Activated naive CD8-positive, alpha-beta T cell treated with anti-CD3 and anti-CD28 coated beads, Interleukin-2, amount 10 ng/mL, durations not matched to agents 7 days and 5 days (primary cell): ENCODE measurements at places on chromosomes 1 and 21. TPM values are rescaled to one million over a fixed set of nuclear protein-coding genes. Genes with fewer than 3 reads are reported as not detected.
A peak's percentile ranks its signal among the peaks of the same experiment; 100 is the strongest.

DNA sequence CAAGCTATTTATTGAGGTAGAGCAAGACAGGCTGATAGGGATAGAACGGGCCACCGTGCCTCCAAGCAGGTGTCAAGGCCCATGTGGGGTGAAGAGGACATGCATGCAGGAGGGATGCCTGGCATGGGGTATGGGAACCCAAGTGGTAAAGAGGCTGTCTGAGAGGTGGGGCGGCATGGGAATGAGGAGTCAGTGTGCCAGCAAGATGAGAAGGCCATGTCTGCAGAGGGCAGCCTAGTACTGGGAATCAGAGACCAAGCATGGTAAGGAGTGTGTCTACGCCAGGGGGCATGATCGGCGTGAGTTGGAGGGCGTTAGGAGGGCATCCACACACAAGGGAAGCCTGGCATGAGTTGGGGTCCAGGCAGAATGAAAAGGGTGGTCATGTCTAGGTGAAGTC lies 303.7 kb upstream of the PLD5 start:
- H3K27ac ChIP-seq = no peak overlapping the region
- no peak overlapping the region for H3K4me3 ChIP-seq
- DNase-seq = no peak
- no peaks in the 10 kb centered on the region for H3K27me3 ChIP-seq
- H3K4me1 ChIP-seq = no peaks in the 10 kb centered on the region

DNA sequence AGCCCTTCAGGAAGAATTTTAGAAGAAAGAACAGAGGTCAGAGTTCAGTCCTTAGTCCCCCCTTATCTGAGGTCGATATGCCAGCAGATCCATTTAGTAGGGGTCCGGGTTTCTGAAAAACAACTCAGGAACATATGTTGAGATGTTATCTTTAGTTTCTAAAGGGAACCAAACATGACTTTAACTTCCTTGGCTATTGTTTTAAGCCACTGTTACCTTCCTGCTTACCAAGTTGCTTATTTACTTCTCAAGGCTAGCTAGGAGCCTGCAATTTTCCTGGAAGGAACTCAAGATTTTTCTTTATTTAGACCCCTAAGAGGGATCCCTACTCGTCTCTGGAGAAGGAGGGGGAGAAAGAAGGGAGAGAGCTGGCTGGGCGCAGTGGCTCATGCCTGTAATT lies 54.3 kb downstream of the KCNC4 start:
- H3K27me3 ChIP-seq = peaks cover 8% of the 10 kb centered on the region
- no peaks in the 10 kb centered on the region for H3K36me3 ChIP-seq
- peaks cover 3% of the 10 kb centered on the region for H3K4me1 ChIP-seq
- H3K27ac ChIP-seq = no peak overlapping the region
- no peak overlapping the region for H3K4me3 ChIP-seq

GRCh38 chr1:204548265-204548664 lies 32.1 kb downstream of the MDM4 start:
- no peaks in the 10 kb centered on the region for H3K27me3 ChIP-seq
- no peak for DNase-seq
- H3K4me3 ChIP-seq = no peak overlapping the region
- H3K27ac ChIP-seq = no peak overlapping the region

DNA sequence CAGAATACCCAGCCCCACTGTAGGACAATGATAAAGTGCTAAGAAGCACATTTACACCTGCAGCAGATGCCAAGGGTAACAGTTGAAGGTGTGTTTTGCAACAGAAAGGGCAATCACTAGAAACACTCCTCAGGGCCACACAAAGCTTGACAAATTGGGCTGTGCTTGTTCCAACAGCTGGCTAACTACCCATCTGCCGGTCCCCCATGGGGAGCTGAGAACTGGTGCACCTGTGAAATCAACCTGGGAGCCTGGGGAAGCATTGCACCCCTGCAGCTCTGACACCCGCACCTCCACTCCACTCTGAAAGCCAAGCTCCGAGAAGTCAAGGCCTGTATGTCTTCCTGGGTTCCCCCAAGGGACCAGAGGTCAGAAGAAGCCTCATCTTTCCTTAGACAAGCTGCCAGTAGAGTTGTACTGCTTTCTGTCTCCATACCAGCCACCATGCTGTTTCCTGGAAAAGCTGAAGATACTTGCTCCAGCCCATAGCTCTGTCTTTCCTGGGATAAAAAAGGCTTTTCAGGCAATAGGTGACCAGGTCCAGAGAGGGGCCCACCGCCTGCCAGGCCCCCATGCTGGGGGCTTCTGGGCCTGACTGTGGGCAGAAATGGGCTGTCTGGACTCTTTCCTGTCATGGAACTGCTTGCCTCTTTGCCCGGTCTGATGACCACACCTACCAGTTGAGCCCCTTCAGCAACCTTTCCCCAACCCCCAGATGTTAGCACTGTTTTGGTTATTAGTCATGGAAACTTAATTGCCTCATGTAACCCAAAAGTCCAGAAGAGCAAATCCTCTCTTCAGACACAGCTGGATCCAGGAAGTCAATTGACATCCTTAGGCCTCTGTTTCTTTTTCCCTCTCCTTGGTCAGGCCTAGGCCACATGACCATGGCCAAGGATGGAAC lies 93.6 kb downstream of the KIF14 start:
- H3K27me3 ChIP-seq = peaks cover 3% of the 10 kb centered on the region
- H3K27ac ChIP-seq = no peak overlapping the region
- H3K4me3 ChIP-seq = no peak overlapping the region
- DNase-seq = no peak

GRCh38 chr1:89822109-89822962 lies 1.5 kb downstream of the LRRC8D start:
- peak overlapping the region; percentile 84 for H3K27ac ChIP-seq
- no peaks in the 10 kb centered on the region for H3K27me3 ChIP-seq
- H3K4me1 ChIP-seq = peaks cover 28% of the 10 kb centered on the region
- H3K36me3 ChIP-seq = peaks cover 5% of the 10 kb centered on the region
- peak overlapping the region; percentile 84 for H3K4me3 ChIP-seq

- DNase-seq = no peak
- no peaks in the 10 kb centered on the region for H3K36me3 ChIP-seq
- H3K4me1 ChIP-seq = peaks cover 6% of the 10 kb centered on the region
- H3K4me3 ChIP-seq = no peak overlapping the region
- H3K27ac ChIP-seq = no peak overlapping the region
These were observed 57.8 kb upstream of the TARBP1 start for GRCh38 chr1:234536741-234537140.

- no peak for DNase-seq
- H3K27me3 ChIP-seq = peaks cover 86% of the 10 kb centered on the region
- H3K4me1 ChIP-seq = peaks cover 21% of the 10 kb centered on the region
- no peak overlapping the region for H3K27ac ChIP-seq
- H3K36me3 ChIP-seq = peaks cover 2% of the 10 kb centered on the region
These were observed 6.2 kb downstream of the SIM2 start for GRCh38 chr21:36704958-36705678.

DNA sequence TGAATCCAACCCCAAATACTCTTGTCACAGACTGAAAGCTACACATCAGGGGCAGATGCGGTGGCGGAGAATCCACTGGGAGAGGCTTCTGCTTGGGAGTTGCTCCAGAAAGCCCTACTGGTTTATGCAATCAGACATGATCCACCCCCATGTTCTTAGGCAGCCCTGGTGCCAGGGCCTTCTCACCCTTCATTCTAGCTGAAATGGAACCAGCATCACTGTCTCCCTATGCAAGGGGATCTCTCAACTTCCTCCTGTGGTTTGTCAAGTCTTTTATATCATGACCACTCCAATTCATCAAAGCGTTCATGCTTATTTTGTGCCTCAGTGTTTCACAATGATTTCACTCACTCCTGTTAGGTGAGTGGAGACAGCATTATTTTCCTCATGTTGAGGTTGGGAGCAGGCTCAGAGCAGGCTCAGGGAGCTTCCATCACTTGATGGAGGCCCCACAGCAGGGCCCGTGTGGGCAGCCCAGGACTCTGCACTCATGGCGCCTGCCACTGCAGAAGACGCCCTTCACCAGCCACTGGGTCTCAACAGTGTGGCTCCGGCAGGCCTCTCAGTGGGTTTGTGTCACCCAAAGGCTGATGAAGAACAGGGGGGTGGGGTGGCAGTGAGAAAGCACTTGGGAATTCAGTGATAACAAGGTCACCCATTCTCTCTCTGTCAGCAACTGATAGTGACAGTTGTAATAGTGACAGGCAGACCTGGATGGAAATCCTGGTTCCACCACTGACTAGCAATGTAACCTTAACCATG lies 67.1 kb downstream of the CD58 start:
- peak; percentile 48 for DNase-seq
- H3K4me3 ChIP-seq = peak overlapping the region; percentile 50
- H3K27me3 ChIP-seq = no peaks in the 10 kb centered on the region
- peak overlapping the region; percentile 87 for H3K27ac ChIP-seq
- H3K36me3 ChIP-seq = peaks cover 16% of the 10 kb centered on the region

DNA sequence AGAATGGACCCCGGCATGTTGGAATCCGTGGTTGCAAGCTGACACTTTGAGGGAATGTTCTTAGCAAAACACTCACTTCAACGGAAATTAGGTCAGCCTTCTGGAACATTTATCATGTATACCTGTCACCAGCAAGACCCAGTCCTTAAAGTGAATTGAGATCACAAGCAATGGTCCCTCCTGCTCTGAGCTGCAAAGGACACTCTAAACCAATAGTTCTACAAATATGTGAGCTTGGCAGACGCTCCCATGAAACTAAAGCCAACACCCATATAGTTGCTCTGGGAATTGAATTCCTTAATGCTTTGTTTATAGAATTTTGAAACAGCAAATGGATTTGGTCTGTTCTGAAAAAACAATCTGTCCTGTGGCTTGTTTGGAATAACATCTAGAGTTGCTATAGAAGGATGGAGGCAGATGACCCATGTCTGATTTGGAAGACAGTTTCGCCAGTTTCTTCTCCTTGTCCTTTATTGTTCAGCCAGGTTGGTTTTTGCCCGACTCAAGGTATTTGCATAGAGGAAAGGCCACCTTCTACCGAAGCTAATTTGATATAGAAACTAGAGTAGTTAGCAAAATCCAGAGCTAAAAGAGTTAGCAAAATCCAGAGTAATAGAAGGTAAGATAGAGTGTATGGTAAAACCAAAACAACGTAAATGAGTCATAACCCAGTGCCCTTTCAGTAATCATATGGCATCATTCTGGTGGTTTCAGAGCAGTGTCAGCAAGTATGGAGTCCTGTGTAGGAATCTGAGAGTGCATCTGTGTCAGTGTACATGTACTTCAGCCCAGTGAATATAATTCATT lies 236.2 kb downstream of the NFIA start:
- H3K27me3 ChIP-seq = no peaks in the 10 kb centered on the region
- no peak overlapping the region for H3K4me3 ChIP-seq
- DNase-seq = no peak
- H3K36me3 ChIP-seq = no peaks in the 10 kb centered on the region
- H3K27ac ChIP-seq = no peak overlapping the region

GRCh38 chr1:42385283-42385682 lies 4.7 kb downstream of the RIMKLA start:
- H3K27me3 ChIP-seq = peaks cover 21% of the 10 kb centered on the region
- no peak for DNase-seq
- no peak overlapping the region for H3K27ac ChIP-seq
- H3K36me3 ChIP-seq = no peaks in the 10 kb centered on the region
- H3K4me3 ChIP-seq = no peak overlapping the region
- peaks cover 4% of the 10 kb centered on the region for H3K4me1 ChIP-seq

GRCh38 chr1:22607154-22607553 lies 29.3 kb upstream of the C1QA start:
- DNase-seq = no peak
- H3K27me3 ChIP-seq = peaks cover 23% of the 10 kb centered on the region
- no peaks in the 10 kb centered on the region for H3K36me3 ChIP-seq
- H3K27ac ChIP-seq = no peak overlapping the region
- no peak overlapping the region for H3K4me3 ChIP-seq

DNA sequence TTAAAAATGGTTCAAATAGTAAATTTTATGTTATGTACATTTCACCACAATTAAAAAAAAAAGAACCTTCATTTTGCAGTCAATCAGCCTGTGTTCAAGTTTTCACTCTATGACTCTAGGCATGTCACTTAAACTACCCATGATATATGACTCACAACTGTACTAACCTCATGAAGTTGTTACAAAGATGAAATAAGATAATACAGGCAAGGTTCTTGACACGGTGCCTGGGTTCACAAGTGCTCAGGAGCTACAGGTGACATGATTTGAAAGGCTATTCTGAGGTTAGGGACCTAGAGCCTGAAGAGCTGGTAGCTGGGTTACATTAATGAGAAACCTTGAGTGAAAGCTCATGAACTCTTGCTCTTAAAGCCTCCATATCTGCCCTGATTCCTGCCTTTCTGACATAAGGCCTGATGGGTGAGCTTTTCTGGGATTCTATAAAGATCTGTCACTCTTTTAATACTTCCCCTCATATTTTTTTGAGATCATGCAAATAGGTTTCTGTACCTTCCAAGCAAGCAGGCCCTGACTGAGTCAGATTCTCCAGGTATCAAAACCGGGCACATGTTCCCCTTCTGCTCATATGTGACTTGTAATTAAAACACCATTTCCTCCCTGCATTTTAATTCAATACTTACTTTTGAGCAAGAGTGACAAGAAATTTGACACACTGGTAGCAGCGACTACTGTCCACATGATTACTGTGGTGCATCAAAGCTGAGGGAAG lies 34.0 kb downstream of the PCSK9 start:
- H3K4me3 ChIP-seq = no peak overlapping the region
- H3K4me1 ChIP-seq = peaks cover 4% of the 10 kb centered on the region
- no peaks in the 10 kb centered on the region for H3K27me3 ChIP-seq

DNA sequence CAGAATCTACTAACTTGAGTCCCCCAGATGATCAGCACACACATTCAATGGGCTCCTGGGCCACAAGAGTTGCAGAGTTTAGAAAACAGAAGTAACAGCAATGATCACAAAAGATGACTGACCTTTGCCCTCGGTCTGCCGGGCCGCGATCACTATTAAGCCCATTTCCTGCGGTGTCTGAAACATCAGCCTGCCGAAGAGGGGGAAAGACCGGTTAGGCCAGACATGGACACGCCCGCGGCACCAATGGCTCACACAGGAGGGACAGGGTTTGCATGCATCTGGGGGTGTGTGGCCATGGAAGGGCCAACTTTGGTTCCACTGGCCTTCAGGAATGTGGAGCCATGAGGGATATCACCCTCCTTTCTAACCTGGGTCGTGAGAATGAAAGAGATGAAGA lies 68.2 kb downstream of the SIM2 start:
- no peaks in the 10 kb centered on the region for H3K4me1 ChIP-seq
- no peak overlapping the region for H3K27ac ChIP-seq
- no peak overlapping the region for H3K4me3 ChIP-seq
- no peak for DNase-seq
- no peaks in the 10 kb centered on the region for H3K27me3 ChIP-seq
- no peaks in the 10 kb centered on the region for H3K36me3 ChIP-seq

SMIM1 gene
- total RNA-seq = 0.94 TPM

LCE1F gene
- total RNA-seq = not detected

CRB1 gene
- total RNA-seq = 0.09 TPM

PKP1 gene
- total RNA-seq = not detected

GUCA2B gene
- not detected for total RNA-seq

DOP1B gene
- 24.1 TPM for total RNA-seq

PAQR6 gene
- total RNA-seq = 7.0 TPM

MCOLN2 gene
- total RNA-seq = 19.9 TPM

CA6 gene
- total RNA-seq = 41.8 TPM
